Activated T-cell treated with anti-CD3 and anti-CD28 coated beads for 1 hour (primary cell): ENCODE measurements at places on chromosomes 2 and 18.

DNA sequence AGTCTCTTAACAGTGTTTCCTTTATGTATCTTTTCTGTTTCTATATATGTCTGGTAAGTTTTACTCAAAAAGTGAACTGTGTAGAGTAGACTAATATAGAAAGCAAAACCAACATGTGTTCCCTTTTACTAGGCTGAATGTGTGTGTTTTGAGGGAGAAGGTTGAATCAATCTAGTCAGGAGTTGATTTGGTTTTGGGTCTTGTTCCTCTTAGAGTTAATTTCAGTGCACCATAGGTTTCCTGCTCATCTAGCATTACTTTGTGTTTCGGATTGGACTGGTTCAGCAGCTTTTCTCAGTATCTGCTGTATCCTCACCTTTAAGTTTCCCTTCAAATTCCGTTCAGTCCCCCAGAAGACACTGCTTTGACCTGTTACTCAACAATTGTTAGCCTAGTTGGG, 52.0 kb upstream of the TRIM43 start:
- no peak for DNase-seq

DNA sequence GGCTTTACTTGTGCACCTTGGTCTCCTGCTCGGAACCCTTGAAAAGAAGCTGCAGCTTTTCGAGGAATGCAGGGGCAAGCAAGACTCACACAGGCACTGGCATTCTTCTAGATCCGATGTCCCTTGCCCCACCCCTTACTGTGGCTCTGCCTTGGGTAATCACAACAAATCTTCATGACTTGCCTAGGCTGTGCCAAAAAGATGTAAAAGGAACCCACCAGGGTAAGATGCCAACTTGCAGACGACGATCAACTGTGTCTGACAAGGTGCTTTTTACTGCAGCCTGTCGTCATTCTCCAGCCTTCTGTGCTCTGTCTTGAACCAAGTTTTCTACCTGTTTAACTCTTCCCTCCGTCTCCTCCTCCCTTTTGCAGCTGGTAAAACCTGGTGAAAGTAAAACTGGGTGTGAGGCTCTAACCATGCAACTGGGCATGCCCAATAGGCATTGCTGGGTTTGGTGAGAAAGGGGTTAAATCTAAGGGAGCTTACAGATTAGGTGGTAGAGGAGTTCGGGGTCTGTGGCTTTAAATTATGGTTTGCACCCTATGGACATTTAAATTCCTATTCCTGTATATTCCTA, 909 bp upstream of the NRXN1 start:
- no peak for DNase-seq

DNA sequence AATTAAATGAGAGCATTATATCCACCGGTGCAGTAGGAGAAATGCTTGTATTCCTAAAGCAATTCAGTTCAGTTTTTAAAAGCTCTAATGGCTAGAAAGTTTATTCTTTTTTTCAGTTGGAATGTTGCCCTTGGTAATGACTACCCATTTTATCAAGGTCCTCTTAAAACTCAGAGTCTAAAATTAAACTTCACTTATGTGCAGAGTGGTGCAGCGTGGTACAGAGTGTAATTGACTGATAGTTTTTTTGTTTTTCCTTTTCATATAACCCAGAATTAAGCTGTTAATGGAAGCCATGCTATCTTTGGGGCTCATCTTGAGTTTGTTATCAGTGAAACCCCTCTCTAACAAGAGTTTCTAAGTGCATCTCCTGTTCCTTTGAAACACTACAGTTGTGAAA, 21.4 kb downstream of the NCOA1 start:
- DNase-seq = no peak

GRCh38 chr2:88091943-88092342, 24.3 kb downstream of the SMYD1 start:
- no peak for DNase-seq

- no peak for DNase-seq
Measured at GRCh38 chr18:55161916-55162315, 202.7 kb upstream of the CCDC68 start.

GRCh38 chr2:88239781-88240180, 69.6 kb downstream of the THNSL2 start:
- no peak for DNase-seq

DNA sequence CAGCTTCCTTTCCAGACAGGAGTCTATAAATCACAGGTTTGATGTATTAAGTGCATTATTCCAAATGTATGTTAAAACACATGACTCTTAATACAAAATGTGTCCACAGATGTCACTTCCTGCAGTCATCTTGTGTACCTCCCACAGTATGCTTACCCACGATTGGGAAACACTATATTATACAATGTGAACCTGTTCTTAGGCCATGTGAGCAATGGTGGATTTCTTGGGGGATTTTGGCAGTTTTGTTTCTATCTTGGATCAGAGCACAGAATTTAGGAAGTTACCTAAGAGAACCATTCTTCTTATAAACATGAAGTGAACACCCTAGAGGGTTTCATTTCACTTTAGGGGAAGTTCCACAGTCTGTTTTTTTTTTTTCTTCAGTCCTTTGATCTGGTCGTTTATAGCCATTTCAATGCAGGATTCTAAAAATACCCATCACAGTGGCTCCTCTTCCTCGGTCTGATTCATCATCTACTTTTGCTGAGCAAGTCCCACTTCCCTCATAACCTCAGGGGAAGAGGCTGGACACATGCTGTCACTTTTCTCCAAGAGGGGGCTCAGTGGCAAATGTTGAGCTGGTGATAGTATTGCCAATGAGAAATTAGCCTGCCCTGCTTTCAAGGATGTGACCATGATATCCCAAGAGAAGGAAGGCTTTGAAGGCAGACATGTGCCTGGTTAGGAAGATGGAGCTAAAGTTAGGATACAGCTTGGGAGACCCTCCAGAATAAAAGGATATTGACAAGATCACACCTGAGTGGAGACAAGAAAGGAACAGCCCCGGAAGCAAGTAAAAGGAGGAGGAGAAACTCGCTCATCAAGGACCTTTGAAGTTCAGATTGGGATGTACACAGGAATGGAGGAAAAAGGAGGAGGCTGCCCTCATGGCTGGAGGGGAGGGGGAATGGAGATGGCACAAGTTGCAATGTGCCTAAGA, 22.6 kb downstream of the PLEK start:
- DNase-seq = no peak

DNA sequence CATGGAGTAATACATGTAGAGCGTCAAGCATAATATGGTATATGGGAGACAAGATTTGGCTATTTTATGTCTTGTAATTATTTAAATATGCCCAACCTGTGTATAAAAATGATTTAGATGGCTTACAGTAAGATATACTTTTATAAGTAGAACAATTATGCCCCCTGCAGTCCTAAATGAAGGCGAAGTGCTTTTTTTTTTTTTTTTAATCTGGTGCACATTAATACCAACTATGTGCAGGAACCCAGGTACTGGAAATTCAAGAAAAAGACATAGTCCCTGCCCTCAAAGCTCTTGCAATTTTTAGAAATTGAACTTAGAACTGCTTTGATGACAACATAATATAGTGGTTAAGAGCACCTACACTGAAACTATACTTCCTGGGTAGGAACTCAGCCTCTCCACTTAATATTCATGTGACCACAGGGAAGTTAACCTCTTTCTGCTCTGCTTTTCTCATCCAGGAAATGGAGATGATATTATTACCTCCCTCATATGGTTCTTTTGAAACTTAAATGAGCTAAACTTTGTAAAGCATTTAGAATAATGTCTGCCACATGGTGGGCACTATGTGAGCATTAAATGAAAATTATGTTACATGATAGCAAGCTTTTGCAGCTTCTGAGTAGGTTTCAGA, 38.1 kb downstream of the AFTPH start:
- DNase-seq = no peak

GRCh38 chr2:168732100-168732499, 70.3 kb upstream of the NOSTRIN start:
- DNase-seq = no peak

DNA sequence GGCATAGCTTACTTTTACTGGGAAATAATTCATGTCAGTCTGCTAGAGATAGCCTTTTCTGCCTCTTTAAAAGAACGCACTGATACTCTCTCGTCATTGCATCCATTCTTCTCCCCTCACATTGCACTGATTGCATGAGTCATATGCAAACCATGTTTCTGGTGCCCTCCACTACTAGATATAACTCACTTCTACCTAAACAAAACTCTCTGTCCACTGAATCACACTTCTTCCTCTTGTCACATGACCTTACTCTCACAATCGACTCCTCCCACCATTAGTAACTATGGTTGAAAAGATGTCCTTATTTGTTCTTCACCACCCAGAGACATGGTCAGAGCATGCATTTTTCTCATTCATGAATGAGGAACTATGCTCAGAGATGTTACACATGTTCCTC, 158.0 kb downstream of the CSRNP3 start:
- DNase-seq = no peak

- DNase-seq = no peak
Measured at GRCh38 chr2:215724146-215724545, 288.3 kb upstream of the FN1 start.

GRCh38 chr2:12428324-12428723, 288.4 kb upstream of the TRIB2 start:
- DNase-seq = no peak

- no peak for DNase-seq
Measured at GRCh38 chr2:46870051-46870839, 45.4 kb downstream of the MCFD2 start.

DNA sequence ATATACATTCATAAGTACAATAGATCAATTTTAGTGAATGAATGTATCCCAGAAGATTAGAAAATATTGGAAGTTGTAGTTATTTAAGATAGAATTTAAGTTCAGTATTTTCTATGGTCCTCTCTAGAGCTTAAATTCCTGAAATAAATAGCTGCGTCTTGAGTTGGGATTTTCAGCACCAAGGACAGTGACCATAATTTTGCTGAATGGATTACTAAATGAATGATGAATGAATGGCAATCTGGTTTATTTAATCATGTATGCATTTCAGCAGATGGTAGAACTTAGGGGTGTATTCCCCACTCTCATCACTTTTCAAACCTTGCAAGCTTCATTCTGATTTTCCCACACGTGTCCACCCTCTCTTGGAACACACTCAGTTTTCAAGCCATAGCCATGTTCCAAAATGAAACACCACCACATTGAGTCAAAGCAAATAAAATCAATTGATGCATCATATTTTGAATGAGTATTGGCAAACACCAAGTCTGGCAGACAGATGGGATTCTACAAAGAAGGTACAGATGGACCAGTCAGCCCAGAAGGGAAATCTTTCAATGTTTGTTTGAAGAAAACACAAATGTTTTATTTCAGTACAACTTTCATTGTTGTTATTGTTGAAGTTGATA, 362.2 kb upstream of the NXPH2 start:
- no peak for DNase-seq

GRCh38 chr2:25651066-25651465, 22.3 kb downstream of the DTNB start:
- DNase-seq = no peak

- no peak for DNase-seq
Measured at GRCh38 chr2:210302326-210302725, 12.6 kb downstream of the MYL1 start.

DNA sequence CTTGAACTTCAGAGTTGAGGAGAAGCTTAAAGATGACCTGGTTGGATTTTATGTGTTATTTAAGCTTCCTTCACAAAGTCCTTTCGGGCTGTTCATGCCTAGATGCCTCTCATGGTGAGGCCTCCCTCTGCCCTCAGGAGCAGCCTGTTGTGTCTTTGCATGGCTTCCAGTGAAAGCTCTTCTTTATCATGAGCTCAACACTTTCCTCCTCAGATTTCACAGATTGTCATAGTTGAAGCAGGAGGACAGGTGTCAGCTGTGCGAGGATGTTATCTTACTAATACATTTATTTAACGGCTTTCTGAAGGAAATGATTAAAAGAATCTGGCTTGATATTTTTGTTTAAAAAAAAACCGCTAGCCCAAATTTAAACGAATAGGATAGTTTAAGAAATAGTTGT, 48.8 kb upstream of the ITSN2 start:
- DNase-seq = no peak

GRCh38 chr2:28136556-28136955, 246.0 kb downstream of the BABAM2 start:
- DNase-seq = no peak
